HTR-8/SVneo (cell line): ENCODE measurements at places on chromosomes 16 and 17.

GRCh38 chr17:59804901-59805465 is 87.8 kb downstream of the TUBD1 start:
- DNase-seq = no peak

DNA sequence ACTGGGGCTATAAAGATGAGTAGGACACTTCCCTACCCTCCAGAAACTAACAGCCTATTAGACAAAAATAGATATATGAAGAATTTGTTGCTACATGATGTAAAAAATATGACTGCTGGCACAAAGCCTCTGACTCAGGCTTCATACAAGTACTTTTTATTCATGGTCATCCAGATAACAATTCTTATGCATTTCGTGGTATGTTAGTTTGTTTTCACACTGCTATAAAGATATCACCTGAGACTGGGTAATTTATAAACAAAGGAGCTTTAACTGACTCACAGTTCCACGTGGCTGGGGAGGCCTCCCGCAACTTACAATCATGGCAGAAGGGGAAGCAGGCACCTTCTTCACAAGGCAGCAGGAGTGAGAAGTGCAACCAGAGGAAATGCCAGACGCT is 112.5 kb upstream of the HLF start:
- no peak for DNase-seq

- no peak for DNase-seq
Measured at GRCh38 chr16:1631230-1631629, 19.1 kb downstream of the CRAMP1 start.

GRCh38 chr17:75899353-75899752 is 2.6 kb upstream of the TRIM65 start:
- no peak for DNase-seq

- DNase-seq = no peak
Measured at GRCh38 chr17:79116575-79117368, 42.1 kb downstream of the ENGASE start.

GRCh38 chr17:72928454-72929136 is 163.9 kb downstream of the SLC39A11 start:
- no peak for DNase-seq

DNA sequence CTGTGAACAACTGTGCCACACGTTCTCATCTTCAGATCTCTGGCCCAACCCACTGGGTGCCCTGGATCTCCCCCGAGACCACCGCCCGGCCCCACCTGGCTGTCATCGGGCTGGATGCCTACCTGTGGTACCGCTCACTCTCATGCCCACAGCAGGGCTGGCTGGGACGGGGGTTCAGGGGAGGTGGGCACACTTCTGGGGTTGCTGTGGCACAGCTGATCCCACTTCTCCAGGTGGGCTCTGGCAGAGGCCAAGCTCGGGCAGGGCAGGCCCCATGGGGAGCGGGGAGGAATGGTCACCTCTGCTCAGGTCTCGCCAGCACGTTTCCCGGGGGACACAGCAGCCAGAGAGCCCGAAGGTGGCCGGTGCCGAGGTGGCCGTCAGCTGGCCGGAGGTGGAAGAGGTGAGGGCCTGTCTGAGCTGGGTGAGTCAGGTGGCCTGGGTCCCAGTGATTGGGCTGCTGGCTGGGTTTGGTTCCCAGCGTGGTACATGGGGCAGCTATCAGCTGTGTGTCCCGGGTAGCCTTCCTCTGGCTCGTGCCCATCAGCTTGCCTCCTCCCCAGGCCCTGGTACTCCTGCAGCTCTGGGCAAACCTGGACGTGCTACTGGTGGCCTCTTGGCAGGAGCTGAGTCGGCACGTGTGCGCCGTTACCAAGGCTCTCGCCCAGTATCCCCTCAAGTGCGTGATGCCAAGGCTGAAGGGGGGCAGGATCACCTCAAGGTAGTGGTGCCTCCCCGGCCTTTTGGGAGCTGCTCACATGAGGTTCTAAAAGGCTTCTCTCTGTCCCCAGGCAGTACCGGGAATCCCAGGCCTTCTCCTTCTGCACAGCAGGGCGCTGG is 2.3 kb upstream of the MRPS34 start:
- no peak for DNase-seq

GRCh38 chr16:3020247-3020603 is at the start of gene TNFRSF12A:
Gene TNFRSF12A, plus strand, starts transcription at chr16:3020368. Its CDS starts 30 bp downstream, at chr16:3020398.
- peak; percentile 78 for DNase-seq

DNA sequence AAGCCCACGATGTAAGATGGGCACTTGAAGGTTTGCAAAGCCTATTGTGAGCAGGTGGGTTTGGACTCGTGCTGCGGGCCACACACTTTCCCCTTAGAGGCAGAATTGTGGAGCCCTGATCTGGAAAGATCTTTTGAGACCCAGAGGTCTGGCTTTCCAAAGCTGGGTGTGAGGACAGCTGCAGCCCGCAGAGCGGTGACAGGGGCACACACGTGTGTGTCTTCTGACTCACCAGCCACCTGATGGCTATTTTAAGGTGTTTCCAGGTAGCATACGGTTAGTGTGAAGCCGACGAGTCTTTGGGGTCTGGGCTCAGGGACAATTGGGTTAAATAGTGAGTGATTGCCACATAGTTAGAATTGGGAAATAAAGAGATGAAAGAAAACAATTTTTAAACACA is 108.9 kb upstream of the GSE1 start:
- no peak for DNase-seq

DNA sequence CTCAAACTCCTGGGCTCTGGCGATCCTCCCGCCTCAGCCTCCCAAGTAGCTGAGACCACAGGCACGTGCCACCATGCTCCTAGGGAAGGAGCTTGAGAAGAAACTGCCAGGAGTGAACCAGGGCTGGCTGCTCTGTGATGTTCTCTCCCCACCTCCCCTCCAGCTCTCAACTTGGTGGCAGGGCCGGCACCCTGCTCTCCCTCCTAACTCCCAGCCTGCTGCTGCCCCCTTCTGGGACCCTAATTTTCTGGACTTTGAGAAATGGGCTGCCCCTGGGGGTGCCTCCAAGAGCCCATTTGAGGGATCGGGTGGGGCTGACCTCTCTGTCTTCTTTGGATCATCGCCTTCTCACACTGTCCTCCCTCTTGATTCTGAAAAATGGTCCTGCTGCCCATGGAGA is 14.9 kb upstream of the STAT3 start:
- no peak for DNase-seq

GRCh38 chr17:66791347-66791746 is 43.6 kb upstream of the CACNG5 start:
- no peak for DNase-seq

- DNase-seq = no peak
Measured at GRCh38 chr16:57706717-57707116, 12.1 kb downstream of the DRC7 start.

DNA sequence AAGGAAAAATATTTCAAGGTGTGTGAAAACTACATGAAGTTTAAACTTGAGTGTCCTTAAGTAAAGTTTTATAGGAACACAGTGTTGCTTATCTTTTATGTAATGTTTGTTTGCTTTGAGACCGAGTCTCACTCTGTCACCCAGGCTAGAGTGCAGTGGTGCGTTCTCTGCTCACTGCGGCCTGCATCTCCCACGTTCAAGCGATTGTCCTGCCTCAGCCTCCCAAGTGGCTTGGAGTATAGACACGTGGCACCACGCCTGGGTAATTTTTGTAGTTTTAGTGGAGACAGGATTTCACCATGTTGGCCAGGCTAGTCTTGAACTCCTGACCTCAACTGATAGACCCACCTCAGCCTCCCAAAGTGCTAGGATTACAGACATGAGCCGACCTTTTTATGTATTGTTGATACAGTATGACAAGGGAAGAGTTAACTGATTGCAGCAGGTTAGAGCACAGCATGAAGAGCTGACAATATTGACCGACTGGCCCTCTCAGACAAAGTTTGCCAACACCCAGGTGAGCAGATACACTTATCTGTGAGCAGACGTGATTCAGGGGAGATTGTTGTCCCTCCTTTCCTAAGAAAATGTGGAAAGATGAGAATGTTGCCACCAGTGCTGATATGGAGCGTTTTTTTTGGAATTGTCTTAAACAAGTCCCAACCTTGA is 373.7 kb downstream of the WWOX start:
- no peak for DNase-seq

- peak; percentile 55 for DNase-seq
Measured at GRCh38 chr16:14364386-14365199, 265.5 kb downstream of the PARN start.

GRCh38 chr17:30212750-30213149 is 22.7 kb downstream of the SLC6A4 start:
- DNase-seq = no peak

- no peak for DNase-seq
Measured at GRCh38 chr17:59851439-59852375, 41.0 kb downstream of the TUBD1 start.

DNA sequence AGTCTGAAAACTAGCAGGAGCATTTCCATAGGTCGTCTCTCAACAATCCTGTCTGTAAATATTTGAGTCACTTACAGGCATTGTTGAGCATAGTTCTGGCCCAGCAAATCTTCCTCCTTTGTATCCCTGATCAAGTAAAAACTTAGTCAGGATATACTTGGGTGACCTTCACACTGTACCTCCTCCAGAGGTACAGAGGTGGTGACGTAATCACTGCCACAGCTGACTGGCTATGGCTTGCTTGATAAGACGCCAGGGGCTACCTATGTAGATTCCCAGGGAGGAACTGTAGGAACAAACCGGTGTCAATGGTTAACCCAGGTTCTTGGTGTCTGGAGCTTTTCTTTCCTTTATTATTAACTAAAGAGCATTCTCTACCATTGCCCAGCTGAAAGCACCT is at the start of gene KCNJ16:
Gene KCNJ16, plus strand, starts transcription at position 270 of the 400 bp plus-strand sequence. CDS start 56,863 bp downstream, outside the sequence.
- DNase-seq = no peak

GRCh38 chr17:18093616-18094408 is 6.1 kb downstream of the DRG2 start:
- peak; percentile 64 for DNase-seq

- no peak for DNase-seq
Measured at GRCh38 chr16:77375396-77375795, 59.4 kb downstream of the ADAMTS18 start.

- DNase-seq = peak; percentile 50
Measured at GRCh38 chr16:2874912-2875362, 8.1 kb upstream of the FLYWCH2 start.

DNA sequence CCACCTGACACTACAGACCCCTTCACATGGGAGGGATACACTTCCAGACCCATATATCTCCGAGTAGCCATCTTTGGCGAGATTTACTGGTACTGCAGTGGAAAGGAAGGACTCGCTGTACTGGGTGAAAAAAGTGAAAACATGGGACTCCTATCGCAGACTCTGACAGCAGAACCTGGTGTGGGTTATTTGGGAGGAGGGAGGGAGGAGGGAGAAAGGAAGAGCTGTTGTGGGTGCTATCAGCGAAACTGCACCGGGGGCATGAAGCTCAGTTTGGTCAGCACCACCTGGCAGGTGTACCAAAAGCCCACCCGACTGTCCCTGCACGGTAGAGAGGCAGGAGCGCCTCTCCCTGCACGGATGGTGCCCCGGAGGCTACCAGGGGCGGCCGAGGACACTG is 5.0 kb downstream of the HBQ1 start:
- no peak for DNase-seq

DNA sequence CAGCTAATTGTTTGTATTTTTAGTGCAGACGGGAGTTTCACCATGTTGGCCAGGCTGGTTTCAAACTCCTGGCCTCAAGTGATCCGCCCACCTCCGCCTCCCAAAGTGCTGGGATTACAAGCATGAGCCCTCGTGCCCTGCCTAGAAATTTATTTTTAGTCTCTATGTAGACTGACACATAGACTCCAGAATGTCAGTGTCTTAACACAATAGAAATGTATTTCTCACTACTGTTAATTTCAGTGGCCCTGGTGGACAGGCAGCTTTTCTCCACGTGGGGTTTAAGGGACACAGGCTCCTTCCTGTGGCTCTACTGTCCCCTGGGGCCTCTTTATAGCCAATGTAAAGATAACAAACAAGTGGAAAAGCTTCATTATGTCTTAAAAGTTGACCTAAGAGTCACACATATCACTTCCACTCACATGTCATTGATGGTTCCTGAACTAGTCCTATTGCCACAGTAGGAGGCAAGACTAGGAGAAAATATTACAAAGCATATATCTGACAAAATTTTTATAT is 43.8 kb downstream of the COPRS start:
- no peak for DNase-seq

DNA sequence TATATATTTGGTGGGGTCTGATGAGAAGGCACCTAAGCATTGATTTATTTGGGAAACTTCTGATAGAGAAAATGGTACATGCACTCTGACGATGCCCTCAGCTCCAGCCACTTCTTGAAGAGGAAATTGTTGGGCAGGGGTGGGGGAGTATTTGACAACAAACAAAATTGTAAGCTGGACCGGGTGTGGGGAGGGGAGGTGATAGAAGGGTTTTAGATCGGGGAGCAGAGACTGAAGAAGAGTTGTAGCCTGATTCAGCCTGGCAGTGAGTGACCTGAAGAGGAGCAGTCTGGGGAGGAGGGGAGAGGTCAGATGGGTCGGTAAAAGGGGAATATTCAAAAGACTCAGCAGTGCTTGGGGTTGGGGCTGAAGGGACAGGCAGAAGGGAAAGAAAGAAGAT is 2284.7 kb downstream of the TP53TG3F start:
- DNase-seq = no peak
